GM13976 (cell line): ENCODE measurements at places on chromosomes 3 and 15.

GRCh38 chr15:67090297-67091070, 25.1 kb downstream of the SMAD3 start:
- DNase-seq, result no peak

- no peak for DNase-seq
Observed at GRCh38 chr3:108202834-108203233, 19.4 kb downstream of the IFT57 start.

DNA sequence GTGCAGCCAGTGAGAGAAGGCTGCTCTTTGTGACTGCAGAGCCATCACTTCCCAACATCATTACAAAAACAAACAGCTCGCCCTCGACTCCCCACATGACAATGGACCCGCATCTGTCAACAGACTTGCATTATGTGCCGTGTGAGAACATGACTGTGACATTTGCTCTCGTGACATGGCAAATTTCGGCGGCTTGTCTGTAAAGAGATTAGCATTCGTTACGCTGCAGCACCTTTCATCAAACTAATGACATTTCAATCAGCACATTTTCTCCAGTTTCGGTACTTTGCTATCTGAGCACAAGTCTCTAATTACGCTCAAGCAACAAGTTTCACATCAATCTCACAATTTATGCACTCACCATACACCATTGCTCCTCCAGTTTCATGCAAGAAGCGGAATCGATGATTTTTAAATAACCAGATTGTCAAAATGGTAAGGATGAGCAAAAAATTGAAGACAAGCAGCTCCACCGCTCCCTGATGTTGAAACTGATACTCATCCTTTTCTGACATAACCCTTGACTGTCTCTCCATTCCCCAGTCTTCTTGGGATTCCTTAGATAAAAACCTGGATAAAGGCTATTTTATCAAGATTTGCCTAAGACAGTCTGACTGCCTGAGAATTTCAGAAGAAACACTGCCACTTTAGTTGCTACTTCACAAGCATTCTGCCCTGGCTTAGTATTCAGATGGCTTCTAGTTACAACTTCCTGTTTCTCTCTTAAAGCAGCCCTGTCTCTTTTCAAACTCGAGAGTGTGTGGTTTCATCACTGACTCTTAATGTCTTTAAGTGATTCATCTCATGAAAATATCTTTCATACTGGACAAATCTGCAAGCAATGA, at the start of gene SLC9A9:
TSS of gene SLC9A9 (minus strand) at position 682 of the 845 bp plus-strand sequence. CDS start at position 536, 146 bp downstream.
- DNase-seq, result peak; percentile 38

- no peak for DNase-seq
Observed at GRCh38 chr3:66297260-66297873, 76.6 kb downstream of the SLC25A26 start.

- peak; percentile 82 for DNase-seq
Observed at GRCh38 chr15:51162865-51163762, 68.4 kb upstream of the TNFAIP8L3 start.

GRCh38 chr15:50051811-50052419, 67.1 kb downstream of the ATP8B4 start:
- peak; percentile 17 for DNase-seq

DNA sequence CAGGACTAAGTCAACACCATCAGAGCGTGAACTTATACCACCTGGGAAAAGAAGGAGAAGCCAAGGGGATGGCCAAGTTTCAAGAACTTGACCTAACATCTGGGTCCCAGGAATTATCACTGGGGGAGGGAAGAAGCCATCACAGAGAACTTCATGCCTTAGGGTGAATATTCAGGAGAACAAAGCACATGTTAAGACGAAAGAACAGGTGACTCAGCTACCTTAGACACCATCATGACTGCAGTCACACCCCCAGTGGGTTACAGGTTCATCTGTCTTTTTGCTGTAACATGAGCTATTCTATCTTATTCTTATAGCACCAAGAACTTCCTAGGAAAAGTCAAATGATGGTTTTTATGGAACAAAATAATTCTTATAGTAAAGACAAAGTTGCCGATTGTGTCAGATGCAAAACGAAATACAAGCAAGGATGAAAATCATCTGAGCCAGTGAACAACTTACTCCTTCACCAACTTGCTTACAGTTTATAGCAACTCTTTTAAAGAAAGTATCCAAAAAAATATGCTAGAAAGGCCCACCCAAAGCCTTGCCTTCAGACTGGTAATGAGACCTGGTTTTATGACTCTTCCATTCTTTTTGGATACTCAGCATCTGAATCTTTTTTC, 72.0 kb downstream of the TPRA1 start:
- DNase-seq, result no peak

GRCh38 chr3:2793987-2794386, 316.2 kb downstream of the IL5RA start:
- no peak for DNase-seq
